ENCODE measurements at places on chromosomes 2 and 18.
A peak's percentile ranks its signal among the peaks of the same experiment; 100 is the strongest.

GRCh38 chr2:124580263-124580662 lies 555.2 kb downstream of the CNTNAP5 start:
- no peak overlapping the region for H3K27ac ChIP-seq
- H3K36me3 ChIP-seq = no peaks in the 10 kb centered on the region
- H3K27me3 ChIP-seq = no peaks in the 10 kb centered on the region
- H3K4me3 ChIP-seq = no peak overlapping the region

GRCh38 chr18:70072678-70073077 lies 125.0 kb upstream of the CD226 start:
- no peaks in the 10 kb centered on the region for H3K36me3 ChIP-seq
- H3K4me1 ChIP-seq = no peaks in the 10 kb centered on the region

DNA sequence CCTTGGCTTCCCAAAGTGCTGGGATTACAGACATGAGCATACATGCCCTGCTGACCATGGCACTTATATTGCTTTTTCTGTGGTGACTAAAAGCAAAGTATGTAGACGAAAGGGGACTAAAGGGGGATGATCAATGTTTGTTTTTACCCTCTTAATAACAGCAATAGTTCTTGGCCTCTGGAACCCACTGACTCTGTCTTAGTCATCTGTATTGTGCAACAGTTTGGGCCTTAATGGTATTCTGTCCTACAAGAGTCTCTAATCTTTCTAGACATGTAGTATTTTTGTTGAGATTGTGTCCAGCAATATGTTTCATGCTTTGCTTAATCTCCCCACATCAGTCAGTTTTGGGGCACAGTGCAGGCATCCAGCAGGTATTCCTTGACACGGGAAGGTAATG lies 359.9 kb upstream of the FANCL start:
- no peak overlapping the region for H3K27ac ChIP-seq
- H3K4me3 ChIP-seq = no peak overlapping the region
- no peak for DNase-seq
- no peaks in the 10 kb centered on the region for H3K4me1 ChIP-seq

- H3K4me3 ChIP-seq = no peak overlapping the region
- DNase-seq = peak; percentile 64
- H3K27ac ChIP-seq = no peak overlapping the region
- H3K36me3 ChIP-seq = no peaks in the 10 kb centered on the region
- no peaks in the 10 kb centered on the region for H3K4me1 ChIP-seq
These were observed 27.7 kb upstream of the MAPRE3 start for GRCh38 chr2:26942543-26943295.

- no peak for DNase-seq
- no peak overlapping the region for H3K27ac ChIP-seq
- H3K27me3 ChIP-seq = no peaks in the 10 kb centered on the region
- no peaks in the 10 kb centered on the region for H3K4me1 ChIP-seq
- no peaks in the 10 kb centered on the region for H3K36me3 ChIP-seq
- H3K4me3 ChIP-seq = no peak overlapping the region
These were observed 34.1 kb downstream of the PPP1R1C start for GRCh38 chr2:182019731-182020130.

- no peak overlapping the region for H3K4me3 ChIP-seq
- no peak for DNase-seq
- H3K27ac ChIP-seq = no peak overlapping the region
- H3K4me1 ChIP-seq = no peaks in the 10 kb centered on the region
- H3K36me3 ChIP-seq = no peaks in the 10 kb centered on the region
- no peaks in the 10 kb centered on the region for H3K27me3 ChIP-seq
These were observed 54.8 kb downstream of the KIAA2012 start for GRCh38 chr2:202127687-202128331.

DNA sequence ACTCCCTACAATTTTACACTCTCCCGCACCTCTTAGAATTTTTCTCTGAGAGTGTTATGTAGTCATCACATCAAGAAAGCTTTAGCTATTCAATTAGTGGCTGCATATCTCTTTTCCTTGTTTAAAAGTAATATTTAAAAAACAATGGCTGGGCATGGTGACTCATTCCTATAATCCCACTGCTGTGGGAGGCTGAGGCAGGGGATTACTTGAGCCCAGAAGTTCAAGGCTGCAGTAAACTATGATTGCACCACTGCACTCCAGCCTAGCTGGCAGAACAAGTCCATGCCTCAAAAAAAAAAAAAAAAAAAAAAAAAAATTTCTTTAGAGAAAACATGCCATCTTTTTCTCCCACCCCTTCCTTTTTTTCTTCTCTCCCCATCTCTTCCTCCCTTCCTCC lies 44.3 kb downstream of the AQP4 start:
- H3K4me1 ChIP-seq = no peaks in the 10 kb centered on the region
- no peak for DNase-seq
- no peak overlapping the region for H3K4me3 ChIP-seq
- no peak overlapping the region for H3K27ac ChIP-seq
- no peaks in the 10 kb centered on the region for H3K36me3 ChIP-seq
- no peaks in the 10 kb centered on the region for H3K27me3 ChIP-seq

DNA sequence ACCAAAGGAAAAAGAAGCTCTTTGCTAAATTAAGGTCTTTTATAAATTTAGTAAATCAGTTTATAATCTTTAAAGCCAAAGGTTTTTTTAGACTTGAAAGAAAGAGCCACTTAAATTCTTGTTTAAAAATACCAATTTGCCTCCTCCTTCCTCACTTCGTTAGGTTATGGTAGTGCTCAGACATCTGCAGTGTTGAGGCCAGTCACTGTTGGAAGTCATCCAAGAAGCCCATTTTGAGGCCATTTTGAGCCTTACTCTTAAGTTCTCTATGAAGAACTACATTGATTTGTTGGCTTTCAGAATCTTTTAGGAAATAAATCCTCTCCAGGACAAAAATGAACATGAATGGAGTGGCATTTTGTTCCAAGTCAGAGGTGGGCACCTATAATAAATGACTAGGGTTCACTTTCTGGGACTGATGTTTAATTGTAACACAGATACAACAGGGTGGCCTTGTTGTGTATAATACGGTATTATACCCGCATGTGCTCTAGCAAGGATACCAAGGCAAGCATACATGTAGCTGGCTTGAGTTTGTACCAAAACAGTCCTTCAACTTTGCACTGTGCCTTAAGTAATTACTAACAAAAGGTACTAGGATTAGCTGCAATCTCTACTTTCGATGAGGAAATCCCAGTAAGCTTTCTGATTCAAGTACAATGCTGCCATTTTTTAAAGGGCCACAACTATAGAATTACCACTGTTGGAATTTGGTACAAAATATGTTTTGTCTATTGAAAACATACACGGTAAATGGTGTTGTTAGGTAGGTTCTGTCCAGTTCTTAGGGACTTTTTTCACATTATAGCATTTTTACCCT lies 22.8 kb downstream of the SLC66A3 start:
- no peak for DNase-seq
- no peak overlapping the region for H3K27ac ChIP-seq
- H3K36me3 ChIP-seq = no peaks in the 10 kb centered on the region

DNA sequence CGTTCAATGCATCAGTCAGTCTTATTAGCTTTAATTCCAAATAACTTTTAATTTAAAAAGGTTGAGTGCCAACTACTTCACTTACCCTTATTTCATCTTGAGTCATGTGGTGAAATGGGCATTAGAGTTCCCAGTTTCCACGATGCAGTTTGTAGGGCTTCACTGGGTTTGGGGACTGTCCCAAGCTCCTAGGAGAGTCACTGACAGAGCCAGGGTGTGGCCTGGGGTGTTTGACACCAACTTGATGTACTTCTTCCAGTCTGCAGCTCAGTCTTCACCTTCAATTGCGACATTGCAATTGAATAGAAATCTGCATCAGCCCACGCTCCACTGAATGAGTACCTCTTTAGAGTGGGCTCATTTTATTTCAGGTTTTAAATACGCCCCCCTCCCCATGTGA lies 165.3 kb downstream of the ARL4C start:
- H3K27ac ChIP-seq = no peak overlapping the region
- no peak overlapping the region for H3K4me3 ChIP-seq
- no peak for DNase-seq
- no peaks in the 10 kb centered on the region for H3K27me3 ChIP-seq

DNA sequence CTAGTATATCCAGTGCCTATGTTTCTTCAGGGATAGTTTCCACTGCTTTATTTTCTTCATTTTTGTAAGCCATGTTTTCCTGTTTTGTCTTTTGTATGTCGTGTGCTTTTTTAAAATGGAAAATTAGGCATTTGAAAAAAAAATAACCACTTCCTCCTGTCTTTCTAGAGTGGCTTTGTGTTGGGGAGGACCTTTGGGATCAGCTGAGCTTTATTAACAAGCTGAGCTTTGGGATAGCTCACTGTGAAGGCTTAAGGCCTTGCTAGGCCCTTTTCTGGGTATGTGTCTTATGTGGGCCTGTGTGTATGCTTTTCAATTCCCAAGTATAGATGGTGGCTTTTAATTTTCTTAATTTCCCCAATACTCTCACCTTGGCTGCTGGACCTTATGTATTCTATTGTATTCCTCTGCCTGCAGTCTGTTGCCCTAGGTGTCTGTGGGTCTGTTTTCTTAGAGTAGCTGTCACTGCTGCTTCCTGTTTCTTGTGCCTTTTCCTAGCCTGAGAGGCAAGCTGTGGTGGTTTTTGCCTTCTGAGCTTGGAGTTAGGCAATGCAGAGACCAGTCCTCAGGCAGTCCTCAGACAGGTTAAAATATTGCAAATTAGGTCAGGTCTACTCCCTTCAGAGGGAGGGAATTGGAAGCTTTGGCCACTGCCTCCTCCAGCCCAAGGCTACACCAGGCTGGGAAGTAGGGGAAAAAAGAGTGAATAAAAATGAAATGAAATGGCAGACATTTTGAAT lies 134.7 kb downstream of the LDLRAD4 start:
- DNase-seq = no peak
- H3K27me3 ChIP-seq = no peaks in the 10 kb centered on the region
- no peaks in the 10 kb centered on the region for H3K4me1 ChIP-seq
- no peaks in the 10 kb centered on the region for H3K36me3 ChIP-seq
- H3K27ac ChIP-seq = no peak overlapping the region
- H3K4me3 ChIP-seq = no peak overlapping the region

DNA sequence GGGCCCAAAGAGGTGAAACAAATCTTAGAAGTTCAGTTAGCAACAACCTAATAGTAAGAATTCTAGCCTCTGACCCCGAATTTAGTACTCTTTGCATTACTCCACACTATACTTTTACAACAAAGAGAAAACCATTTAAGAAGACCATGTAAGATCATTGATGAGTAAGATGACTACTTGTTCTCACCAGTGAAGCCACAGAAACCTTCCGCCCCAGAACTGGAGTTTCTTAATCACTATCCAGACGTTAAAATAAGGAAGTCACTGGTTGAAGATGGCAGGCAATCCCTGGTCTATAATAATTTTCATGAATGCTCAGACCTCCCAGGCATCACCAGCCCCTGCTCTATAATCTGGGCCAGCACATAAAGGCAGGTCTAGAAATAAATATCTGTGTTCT lies 95.0 kb downstream of the TMEM163 start:
- H3K4me1 ChIP-seq = no peaks in the 10 kb centered on the region
- H3K27me3 ChIP-seq = no peaks in the 10 kb centered on the region
- DNase-seq = no peak

DNA sequence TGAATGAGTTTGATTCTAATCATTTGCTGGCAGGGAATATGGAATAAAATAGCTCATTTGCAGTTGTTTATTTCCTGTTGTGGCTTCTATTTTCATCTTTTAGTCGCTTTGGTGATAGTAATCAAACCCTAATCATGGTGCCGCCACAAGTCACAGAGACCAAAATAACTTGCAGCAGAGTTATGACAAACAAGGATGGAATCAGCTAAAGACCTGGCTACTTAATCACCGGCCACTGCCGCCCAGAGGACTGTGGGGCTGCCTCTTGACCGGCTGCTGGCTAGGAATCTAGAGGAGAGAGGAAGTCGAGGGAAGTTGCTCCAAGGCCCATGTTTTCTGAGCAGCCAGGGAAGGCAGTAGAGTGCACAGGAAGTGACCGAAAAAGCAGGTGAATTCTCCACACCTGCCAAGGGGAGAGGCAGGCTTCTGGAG lies 5.1 kb upstream of the SMAD7 start:
- H3K36me3 ChIP-seq = no peaks in the 10 kb centered on the region
- DNase-seq = no peak
- H3K4me3 ChIP-seq = no peak overlapping the region
- H3K4me1 ChIP-seq = peaks cover 9% of the 10 kb centered on the region
- no peaks in the 10 kb centered on the region for H3K27me3 ChIP-seq

DNA sequence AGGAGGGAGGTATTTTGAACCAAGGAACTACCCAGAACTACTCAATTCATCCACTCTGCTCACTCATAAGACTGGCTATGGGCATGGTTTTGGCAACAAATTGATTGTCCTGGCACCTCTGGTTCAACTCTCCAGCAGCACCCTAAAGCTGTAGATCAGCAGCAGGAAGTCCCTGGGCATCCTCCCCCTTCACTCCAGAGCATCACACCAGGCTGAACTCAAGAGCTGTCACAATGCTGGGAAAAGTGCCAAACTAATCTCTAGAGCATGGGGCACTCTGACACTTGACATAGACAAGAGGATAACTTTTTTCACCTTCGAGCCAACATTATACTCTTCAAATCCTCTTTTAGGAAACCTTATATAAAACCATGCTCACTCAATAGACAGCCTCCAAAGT lies 154.1 kb upstream of the RBBP8 start:
- H3K4me1 ChIP-seq = no peaks in the 10 kb centered on the region
- H3K4me3 ChIP-seq = no peak overlapping the region
- no peaks in the 10 kb centered on the region for H3K27me3 ChIP-seq

GRCh38 chr2:157789933-157790511 lies 86.1 kb downstream of the ACVR1 start:
- H3K27me3 ChIP-seq = no peaks in the 10 kb centered on the region
- no peaks in the 10 kb centered on the region for H3K36me3 ChIP-seq
- H3K27ac ChIP-seq = peak overlapping the region; percentile 64
- no peak overlapping the region for H3K4me3 ChIP-seq
- H3K4me1 ChIP-seq = peaks cover 20% of the 10 kb centered on the region
- peak; percentile 68 for DNase-seq

GRCh38 chr18:6170604-6171003 lies 244.1 kb downstream of the L3MBTL4 start:
- no peaks in the 10 kb centered on the region for H3K4me1 ChIP-seq
- H3K27me3 ChIP-seq = no peaks in the 10 kb centered on the region
- H3K27ac ChIP-seq = no peak overlapping the region
- H3K36me3 ChIP-seq = no peaks in the 10 kb centered on the region

GRCh38 chr2:231800493-231801091 lies 14.3 kb downstream of the COPS7B start:
- H3K4me3 ChIP-seq = no peak overlapping the region
- H3K4me1 ChIP-seq = peaks cover 3% of the 10 kb centered on the region
- H3K27me3 ChIP-seq = no peaks in the 10 kb centered on the region

- no peaks in the 10 kb centered on the region for H3K36me3 ChIP-seq
- H3K27ac ChIP-seq = no peak overlapping the region
These were observed 124.5 kb upstream of the BARD1 start for GRCh38 chr2:214934006-214934405.
